ENCODE measurements at places on chromosomes 12 and 14.

- DNase-seq, result no peak
These were observed 8.1 kb downstream of the L2HGDH start for GRCh38 chr14:50303744-50304471.

- DNase-seq, result no peak
These were observed 22.8 kb upstream of the SSPN start for GRCh38 chr12:26172539-26172938.

- DNase-seq, result no peak
These were observed 645 bp downstream of the JDP2 start for GRCh38 chr14:75428230-75429104.

- no peak for DNase-seq
These were observed 11.3 kb downstream of the KIF26A start for GRCh38 chr14:104149617-104150135.

Measured in GOT3 (cell line).